ENCODE measurements at places on chromosomes 11 and 22.

- no peak for DNase-seq
These were observed 13.9 kb downstream of the DUSP8 start for GRCh38 chr11:1557904-1558774.

DNA sequence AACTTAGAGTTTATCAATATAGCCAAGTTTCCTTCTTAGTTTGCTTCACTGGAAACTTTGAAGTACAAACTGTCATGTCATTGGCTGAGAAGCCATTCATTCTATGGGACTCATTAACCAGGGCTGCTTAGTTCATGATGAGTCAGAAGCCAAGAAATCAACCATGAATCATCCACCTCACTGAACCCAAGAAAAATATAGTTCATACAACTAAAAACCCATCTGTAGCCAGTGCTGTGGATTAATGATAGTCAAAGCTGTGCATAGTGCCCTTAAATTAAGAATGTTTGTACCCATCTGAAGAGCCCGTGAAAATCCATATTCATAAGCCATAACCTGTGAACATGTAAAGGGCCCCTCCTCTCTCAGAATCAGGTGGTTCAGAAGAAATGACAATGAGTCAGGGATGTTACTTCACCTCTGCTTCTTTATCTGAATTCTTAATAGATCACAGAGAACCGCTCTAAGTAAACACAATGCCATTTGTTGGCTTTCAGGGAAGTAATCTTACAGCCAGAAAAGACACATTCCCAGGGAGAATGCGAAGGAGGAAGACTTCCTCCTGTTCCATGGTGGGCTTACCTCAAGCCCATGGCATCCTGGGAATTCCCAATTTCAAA, 25.4 kb downstream of the MMP20 start:
- no peak for DNase-seq

GRCh38 chr11:124075841-124076651, 34.9 kb upstream of the OR10G7 start:
- no peak for DNase-seq

- DNase-seq, result no peak
These were observed 42.7 kb downstream of the NECTIN1 start for GRCh38 chr11:119686177-119686882.

GRCh38 chr11:19459240-19459639, 218.5 kb upstream of the E2F8 start:
- DNase-seq, result no peak

DNA sequence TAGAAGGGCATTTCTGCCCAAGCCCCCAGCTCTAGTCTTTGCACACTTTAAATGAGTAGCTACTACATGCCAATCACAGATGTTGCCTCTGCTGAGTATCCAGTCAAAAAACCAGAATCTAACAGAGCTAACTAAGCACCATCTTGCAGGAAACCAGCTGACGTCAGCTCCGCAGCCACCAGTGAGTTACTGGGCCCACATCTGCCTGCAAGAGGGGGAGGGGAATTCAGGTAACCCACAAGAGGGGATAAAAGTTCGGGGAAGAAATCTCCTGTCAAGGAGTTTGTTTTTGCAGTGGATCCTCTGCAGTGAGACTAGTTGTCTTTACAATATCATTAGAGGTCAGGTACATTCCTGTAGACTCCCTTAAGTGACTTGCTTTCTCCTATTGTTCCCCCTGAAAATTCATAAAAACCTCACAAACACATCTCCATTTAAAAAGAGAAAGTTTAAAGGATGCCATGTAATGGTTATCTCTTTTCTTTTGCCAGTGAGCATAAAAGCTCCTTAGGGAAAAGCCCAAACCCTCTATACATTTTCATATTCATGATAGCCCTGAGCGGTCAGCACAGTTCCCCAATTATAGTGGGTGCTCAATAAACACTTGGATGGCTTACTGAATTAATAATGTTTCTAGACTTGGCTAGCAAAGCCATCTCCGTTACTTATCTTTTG, 9.3 kb downstream of the CD44 start:
- DNase-seq, result no peak

DNA sequence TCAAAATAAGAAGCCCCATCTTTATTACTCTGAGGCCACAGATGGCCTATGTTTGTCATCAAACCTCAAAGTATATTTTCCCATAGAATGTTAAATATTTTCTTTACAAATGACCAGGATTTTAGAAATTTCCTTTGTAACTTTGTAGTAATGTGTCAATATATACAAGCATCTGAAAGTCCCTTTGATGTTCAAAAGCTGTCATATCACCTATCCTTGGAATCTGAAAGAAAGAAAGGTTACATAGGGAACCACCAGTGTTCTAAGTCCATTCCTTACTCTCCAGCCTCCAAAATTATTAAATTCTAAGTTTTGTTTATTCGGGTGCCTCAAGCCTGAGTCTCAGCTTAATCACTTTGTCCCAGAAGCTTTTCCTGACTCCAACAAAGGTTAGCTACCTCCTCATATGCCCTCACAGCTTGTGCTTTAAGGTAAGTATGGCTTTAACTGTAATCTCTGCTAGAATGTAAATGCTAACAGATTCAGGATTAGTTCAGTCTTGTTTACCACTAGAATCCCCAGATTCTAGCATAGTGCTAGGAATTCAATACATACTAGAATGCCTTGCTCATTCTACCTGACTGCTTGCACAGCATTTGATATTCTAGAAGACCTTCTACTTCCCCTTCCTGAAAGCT, 32.3 kb downstream of the CCDC34 start:
- no peak for DNase-seq

DNA sequence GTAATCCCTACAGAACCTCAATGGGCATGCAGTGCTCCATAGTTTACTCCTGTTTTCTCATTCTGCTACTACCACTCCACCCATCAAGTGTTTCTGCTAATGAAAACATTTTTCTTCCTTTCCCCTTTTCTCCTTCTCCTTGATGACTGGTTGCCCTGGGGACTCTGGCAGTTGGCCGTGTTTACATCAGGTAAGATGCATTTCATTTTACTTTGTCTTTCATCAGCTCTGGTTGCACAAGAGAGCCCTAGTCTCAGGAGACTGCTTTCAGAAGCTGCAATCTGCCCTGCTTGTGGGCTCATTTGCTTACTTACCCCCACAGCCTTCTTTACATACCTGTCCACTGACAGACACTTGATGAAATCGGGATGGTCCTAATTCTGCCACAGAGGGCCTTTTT, 19.6 kb upstream of the LIMK2 start:
- DNase-seq, result no peak

- no peak for DNase-seq
These were observed 339.3 kb upstream of the SYN3 start for GRCh38 chr22:33397381-33397907.

DNA sequence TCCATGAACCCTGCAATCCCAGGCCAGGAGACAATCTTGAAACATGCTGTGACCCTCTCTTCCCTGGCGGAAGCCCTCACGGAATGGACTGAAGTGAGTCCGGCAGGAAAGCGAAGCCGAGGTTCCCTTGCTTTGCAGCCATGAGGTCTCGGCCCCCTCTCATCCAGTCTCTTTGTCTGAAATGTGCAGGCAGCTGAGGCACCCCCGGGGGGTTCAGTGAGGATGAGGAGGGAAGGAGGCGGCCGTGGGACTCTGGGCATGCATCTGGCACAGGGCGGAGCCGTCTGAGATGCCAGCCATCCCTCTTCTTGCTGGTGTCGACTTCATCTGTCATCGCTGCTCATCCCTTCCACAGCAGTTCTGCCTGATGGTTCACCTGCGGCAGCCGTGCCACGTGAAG, 1485.7 kb downstream of the BRD1 start:
- DNase-seq, result no peak

Data from stimulated activated CD8-positive, alpha-beta memory T cell treated with anti-CD3 and anti-CD28 coated beads, Interleukin-12 subunit alpha, Interleukin-12 subunit beta, amount 100 ng/mL, for 1 hour (primary cell).